Cardiac muscle cell (in vitro differentiated cells and primary cell): ENCODE measurements at places on chromosomes 5 and 9. TPM values are rescaled to one million over a fixed set of nuclear protein-coding genes. Genes with fewer than 3 reads are reported as not detected.

DNA sequence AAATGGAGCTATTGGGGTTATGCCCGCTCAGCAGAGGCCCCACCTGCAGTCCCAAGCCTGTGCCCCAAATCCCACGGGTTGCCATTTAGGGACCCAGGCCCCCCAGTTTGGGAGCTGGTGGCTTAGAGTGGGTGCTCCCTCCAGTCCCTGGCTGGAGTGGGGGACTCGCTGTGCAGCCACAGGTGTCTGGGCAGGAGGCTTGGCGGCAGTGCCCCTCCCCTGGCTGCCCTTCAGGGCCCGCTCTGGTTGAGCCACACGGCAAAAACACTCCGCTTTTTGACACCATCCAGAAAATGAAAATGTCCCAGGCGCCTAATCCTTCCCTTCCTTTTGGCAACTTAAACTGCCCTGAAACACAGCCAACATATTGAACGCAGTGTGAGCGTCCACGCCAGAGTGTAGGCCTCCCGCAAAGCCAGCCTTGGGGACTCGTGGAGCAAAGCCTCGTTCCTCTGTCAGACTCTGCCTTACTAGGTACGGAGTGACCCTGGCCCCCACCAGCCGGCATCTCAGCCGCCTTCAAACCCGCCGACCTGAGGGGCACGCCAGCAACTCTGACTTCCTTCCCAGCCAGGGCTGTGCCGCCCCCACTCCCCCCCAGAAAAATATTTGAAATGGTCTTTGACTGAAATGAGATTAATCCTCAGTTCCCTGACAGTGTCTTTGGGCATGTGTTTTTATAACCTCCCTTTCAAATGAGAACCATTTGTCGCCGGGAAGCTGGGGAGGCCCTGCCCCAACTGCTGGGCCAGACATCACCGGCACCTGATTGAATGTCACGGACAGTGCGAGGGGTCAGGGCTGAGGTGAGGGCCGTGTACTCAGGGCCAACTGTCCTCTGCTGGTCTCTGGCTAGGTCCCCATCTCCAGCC is 98.5 kb upstream of the LMX1B start:
- peaks cover 23% of the 10 kb centered on the region for H3K27me3 ChIP-seq
- no peaks in the 10 kb centered on the region for H3K36me3 ChIP-seq
- H3K27ac ChIP-seq, result no peak overlapping the region
- DNase-seq, result no peak
- no peak overlapping the region for H3K4me3 ChIP-seq
- H3K4me1 ChIP-seq, result peaks cover 4% of the 10 kb centered on the region

GRCh38 chr9:115757461-115757860 is 396.1 kb upstream of the PAPPA start:
- H3K27ac ChIP-seq, result no peak overlapping the region
- H3K4me3 ChIP-seq, result no peak overlapping the region
- no peak for DNase-seq
- H3K4me1 ChIP-seq, result no peaks in the 10 kb centered on the region
- no peaks in the 10 kb centered on the region for H3K27me3 ChIP-seq

The SPATA31C1 gene
- total RNA-seq, result not detected in 2 replicates

The KIF20A gene
- total RNA-seq, result 8.6 and 106 TPM in 2 replicates

The NDUFA8 gene
- total RNA-seq, result 86.9 and 116 TPM in 2 replicates
